Kidney capillary endothelial cell (primary cell): ENCODE measurements at places on chromosomes 12 and 14.

DNA sequence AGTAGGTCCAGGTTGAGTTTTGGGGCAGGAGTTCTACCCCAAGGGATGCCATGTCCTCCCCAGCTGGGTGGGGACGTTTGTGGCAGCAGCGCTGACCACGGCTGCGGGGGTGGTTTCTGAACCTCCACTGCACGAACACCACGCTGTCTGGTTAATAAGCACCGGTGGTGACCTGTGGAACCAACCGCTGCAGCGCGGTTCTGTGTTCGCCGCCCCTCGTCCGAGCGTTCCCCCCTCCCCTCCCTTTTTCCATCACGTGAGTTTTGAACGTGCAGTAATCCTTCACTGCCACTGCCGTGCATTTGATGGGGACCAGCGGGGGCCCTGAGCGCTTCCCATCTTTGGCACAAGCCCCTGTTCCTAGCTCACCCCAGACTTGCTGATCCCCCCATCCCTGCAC, 6.4 kb upstream of the ADSS1 start:
- DNase-seq = no peak

GRCh38 chr12:24499151-24500146, 449.5 kb downstream of the BCAT1 start:
- peak; percentile 2 for DNase-seq

DNA sequence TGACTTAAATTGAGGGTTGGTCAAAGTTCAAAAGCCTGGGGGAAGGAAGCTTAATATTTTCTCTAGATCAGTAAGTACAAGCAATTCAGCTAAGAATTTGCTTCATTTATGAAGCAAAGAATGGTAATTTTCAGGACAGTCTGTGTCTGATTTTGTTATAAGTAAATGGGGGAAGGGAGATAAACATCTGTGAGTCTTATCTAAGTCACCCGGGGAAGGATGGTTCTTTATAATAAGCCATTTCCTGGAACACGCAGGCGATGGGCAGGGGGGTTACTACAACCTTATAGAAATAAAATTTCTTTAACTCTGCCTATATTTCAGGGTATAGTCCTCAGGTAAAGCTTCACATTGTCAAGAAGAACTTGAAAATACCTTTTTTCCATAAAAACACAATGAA, 42.9 kb downstream of the HELB start:
- DNase-seq = no peak

DNA sequence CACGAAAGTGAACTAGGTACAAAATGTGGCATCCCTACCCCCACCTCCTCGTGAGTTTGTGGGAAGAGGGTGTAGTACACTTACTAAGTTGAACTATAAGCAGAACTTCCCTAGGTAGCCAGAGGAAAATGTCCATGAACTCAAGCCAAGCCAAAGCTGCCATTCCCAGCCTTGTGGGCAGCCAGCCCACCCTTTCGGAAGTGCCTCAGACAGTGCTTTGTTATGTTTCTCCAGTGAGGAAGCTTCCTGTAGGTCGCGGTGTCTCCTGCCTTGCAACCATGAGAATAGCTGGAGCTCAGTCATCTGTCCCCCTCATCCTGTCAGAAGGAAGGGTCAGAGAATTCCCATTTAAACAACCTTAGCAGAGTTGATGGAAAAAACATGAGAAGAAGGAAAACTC, 266.9 kb downstream of the DUSP6 start:
- DNase-seq = peak; percentile 93

DNA sequence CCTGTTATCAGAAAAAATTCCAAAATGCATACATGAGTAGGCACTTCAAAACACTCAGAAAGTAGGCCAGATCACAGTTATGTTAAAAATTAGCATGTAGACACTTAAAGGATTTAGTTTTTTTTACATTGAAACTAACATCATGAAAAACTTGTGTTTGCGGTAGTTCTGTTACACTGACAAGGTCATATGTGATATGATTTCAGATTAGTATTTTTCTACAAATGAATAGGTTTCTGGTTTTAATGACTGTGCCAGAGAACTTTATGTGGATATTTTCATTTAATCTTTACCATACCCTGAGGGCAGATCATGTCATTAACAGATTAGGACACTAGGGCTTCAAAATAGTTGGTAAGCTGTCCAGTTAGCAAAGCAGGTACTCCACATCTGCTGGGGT, 20.7 kb downstream of the YARS2 start:
- no peak for DNase-seq

DNA sequence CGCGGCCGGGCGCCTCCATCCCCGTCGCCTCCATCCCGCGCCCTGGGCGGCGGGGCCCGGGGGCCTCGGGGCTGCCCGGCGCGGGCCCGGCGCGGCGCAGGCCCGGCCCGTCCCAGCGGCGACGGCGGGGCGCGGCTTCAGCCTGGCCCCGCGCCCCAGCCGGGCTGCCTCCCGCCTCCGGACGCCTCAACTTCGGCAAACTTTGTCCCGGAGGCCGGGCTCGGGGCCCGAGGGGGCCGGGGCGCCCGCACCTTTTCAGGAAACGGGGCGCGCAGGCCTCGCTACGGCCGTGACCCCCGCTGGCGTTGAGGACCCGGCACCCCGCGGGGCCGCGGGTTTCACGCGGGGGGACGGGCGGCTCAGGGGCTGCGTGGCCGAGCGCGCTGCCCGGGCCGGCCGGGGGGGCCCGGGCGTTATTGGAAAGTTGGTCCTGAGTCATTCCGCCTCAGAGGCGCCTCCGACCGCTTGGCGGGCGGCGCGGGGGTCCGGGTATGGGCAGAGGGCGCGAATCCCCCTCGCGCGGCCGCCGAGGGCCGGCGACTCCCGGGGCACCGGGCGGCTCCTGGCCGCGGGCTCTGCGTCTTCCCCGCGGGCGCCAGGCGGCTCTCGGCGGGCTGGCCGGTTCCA, 575 bp downstream of the TRAF3 start:
- DNase-seq = no peak

DNA sequence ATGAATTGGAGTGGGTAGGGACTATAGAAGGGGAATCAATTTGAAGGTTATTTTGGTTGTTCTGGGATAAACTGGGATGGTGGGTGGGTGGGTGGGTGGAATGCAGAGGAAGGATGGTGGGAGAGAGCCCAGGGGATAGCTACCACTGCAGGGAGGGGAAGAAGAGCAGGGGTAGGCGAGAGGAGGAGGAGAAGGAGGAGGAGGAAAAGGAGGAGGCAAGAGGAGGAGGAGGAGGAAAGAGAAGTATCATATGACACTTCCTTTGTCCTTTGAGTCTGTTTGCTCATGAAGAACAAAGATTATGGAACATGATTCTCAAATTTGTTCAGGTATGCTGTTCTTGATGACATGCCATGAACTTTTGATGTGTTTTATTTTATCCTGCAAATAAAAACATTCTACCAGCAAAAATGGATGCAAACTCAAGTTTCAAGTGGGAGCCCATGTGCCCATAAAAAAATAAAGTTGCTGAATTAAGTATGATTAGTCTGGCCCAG, 4.1 kb upstream of the BEST3 start:
- no peak for DNase-seq

- DNase-seq = no peak
These were observed 43.6 kb downstream of the ETV6 start for GRCh38 chr12:11693067-11693466.

- no peak for DNase-seq
These were observed 68.2 kb upstream of the BDKRB2 start for GRCh38 chr14:96136371-96137005.

DNA sequence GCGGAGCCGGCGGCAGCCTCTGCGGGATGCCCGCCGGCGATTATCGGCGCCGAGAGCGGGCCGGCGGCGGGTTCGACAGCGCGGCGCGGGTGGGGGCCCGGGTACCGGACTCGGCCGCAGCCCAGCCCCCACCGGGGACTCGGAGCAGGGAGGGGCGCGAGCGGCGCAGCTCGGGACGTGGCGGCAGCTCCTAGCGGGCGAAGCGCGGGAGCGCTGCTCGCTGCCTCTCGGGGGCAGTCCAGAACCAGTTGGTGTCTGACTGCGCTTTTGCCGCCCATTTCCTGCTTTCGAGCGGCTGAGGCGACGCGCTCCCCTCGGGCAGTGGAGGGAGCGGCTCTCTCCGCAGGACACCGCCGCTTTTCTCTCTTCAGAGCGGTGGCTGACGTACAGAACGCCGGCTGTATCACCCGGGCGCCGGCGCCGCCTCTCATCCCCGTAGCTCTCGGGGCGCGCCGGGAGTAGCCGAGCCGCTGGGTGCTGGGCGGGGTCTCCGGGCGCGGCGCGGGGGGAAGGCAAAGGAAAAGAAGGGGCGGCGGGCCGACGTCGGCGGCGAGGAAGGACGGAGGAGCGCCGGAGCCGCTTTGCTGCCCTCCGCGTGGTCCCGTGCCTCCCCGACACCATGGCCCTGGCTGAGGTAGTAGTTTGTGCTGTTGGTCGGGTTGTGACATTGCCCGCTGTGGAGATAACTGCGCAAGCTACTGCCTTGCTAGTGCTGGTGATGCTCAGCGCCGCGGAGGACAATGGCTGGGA, 136.6 kb downstream of the MON2 start:
- peak; percentile 73 for DNase-seq

GRCh38 chr12:100497105-100497795, 23.6 kb downstream of the NR1H4 start:
- DNase-seq = no peak

GRCh38 chr12:40980427-40980961, 207.6 kb upstream of the PDZRN4 start:
- no peak for DNase-seq

DNA sequence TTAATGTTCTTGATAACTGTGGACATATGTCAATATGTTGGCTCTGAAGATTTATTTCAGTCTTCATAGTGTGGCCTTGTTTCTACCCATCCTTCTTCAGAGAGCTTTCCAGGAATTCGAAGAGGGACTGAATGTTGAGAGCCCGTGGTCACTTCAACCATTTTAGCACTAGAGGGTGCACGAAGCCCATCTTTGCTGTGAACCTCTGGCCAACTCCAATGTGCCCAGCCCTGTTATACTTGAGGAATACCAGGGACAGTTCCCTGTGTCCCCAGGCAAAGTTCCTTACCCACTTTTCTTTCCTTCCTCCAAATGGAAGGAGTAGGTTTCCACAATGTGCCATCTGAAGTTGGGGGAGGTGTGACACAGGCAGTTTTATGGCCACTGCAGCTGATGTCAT, 603.5 kb downstream of the RPL10L start:
- no peak for DNase-seq

- DNase-seq = no peak
These were observed 348.8 kb downstream of the KCNH5 start for GRCh38 chr14:62696331-62696924.

GRCh38 chr14:25006031-25006430, 43.9 kb downstream of the STXBP6 start:
- no peak for DNase-seq

DNA sequence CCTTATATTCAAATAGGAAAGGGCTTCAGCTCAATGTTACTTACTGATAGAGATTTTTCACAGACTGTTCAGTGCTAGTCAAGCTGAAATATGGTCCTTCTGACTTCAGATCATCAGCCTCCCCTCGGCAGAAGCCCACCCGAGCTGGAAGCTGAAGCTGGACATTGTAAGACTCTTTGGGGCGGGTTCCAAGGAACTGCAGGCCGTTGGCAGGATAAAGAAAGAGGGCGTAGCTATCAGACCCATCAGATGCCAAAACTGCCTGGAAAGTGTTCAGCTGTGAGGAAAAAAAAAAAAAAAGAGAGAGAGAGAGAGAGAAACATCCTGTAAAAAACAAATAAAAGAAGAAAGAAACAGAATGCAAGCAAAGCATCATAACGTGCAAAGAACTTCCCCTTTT, 8.8 kb downstream of the NID2 start:
- no peak for DNase-seq

- DNase-seq = no peak
These were observed 222.8 kb downstream of the EGLN3 start for GRCh38 chr14:33728010-33728498.

DNA sequence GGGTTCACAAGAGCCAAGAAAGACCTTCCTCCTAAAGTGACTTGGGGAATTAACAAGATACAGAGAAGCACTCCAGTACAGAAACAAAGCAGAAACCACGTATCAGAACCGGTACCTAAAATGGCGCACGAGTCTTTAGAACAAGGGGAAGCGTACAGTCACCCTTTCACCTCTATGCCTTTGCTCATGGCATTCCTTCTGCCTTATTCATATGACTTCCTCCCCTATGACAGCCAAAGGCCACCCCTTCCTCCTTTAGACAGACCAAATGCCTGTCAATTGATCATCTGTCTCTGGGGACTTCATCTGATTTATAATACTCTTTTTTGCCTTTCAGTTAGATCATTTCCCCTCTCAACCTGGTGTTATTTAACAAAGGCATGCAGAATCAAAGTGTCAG, 89.5 kb upstream of the OSBPL8 start:
- DNase-seq = peak; percentile 81

DNA sequence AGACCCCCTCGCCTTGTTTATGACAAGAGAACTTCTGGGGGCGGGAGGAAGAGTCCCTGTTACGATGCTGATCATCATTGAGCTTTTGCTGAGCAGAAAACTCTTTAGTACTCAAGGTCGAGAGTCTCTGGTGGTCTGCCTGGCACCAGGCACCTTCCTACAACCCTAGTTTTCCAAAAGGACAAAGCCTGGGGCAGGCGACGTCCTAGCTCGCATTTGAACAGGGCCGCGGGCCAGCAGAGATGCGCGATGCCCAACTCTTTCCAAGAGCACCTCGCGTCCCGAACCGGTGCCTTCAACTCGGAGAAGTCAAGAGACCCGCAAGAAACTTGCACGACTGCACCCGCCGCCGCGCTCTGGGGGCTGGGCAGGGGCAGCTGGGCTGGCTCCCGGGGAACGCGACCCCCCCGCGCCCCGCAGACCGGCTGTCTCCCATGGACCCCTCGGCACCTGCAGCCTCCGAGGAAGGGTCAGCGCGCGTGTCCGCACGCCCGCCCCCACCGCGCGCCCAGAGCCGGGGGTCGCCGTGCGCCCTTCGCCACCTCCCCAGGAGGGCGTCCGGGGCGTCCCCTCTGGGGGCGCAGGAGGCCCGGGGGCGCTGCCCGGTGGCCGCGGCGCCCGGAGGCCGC, 377 bp upstream of the BCL7A start:
- DNase-seq = no peak

DNA sequence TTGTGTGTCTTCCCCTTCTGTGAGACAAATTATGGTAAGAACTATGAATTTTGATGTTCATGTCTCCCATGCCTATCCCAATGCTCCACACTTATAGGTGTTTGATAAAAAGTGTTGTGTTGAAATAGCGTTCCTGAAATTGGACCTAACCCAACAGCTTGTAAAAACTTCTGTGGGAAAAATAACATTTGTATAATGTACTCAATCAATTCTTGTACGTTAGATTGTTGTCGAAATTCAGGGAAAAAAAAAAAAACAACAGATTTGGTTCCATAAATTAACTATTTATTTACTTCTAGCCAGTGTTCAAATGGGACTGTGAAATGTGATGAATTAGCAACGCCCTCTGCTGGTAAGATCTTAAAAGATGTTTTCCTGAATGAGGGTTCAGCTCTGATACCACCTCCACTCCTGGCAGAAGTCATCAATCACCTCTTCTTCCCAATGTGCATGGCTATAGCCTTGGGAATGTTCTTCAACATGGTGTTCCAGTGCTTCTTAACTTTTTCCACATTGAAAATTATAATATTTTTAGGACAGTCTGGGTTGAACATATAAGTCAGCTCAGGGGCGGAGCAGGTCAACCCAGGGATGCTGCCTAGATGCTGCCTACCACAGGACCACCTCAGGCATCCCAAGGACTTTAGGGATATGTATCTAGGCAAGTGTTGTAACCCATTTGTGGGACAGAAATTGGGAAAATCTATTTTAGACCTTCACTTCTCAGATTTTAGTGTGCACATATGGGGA, 170.6 kb downstream of the OTOGL start:
- peak; percentile 52 for DNase-seq

- DNase-seq = no peak
These were observed 77.5 kb downstream of the ELK3 start for GRCh38 chr12:96271469-96272199.
